NCI-H460 (cell line): ENCODE measurements at places on chromosomes 3 and 15.

DNA sequence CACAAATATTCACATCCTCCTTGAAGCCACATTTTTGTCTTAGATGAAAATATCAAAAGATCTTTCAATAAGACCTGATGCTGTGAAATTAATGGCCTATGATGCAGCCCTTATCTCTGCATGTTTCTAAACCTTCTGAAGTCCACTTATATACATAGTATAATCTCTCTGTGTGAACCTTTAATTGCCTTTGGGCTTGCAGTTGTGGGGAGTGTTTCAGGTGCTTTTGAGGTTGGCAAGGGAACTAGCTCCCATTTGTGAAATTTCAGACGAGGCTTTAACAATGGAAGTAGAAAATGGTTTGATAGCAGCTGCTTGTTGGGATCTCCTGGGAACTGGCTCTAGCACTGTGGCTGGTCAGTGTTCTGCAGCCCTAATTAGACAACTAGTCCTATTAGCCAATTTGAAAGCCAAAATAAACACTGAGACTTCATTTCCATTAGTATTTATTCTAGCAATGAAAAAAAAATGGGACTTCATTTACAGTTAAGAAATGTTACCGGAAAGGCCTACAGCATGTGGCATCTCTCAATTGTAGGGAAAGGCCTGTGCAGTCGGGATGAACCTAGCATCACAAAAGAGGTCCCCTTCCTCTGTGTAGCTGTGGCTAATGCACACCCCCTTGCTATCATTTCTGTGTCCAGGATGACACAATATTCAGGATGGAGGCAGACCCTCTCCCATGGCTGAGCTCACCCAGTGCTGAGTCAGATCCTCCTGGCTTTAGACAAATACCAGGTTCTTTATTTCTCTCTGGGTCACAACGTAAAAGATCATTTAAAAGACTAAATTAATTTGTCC lies 140.7 kb upstream of the TRIM42 start:
- DNase-seq = no peak

DNA sequence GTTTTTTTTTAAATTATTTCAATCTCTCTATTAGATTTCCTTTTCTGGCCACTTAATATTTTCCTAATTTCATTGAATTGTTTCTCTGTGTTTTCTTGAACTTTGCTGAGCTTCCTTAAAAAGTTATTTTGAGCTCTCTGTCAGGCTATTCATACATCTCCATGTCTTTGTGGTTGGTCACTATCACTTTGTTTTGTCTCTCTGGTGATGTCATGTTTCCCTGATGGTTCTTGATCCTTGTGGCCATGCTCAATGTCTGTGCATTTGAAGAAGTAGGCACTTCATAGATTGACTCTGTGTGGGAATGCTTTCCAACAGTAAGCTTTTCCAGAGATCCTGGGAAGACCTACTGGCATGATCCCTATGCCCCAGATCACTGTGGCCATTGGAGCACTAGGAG lies 18.6 kb downstream of the CD200R1 start:
- DNase-seq = no peak

DNA sequence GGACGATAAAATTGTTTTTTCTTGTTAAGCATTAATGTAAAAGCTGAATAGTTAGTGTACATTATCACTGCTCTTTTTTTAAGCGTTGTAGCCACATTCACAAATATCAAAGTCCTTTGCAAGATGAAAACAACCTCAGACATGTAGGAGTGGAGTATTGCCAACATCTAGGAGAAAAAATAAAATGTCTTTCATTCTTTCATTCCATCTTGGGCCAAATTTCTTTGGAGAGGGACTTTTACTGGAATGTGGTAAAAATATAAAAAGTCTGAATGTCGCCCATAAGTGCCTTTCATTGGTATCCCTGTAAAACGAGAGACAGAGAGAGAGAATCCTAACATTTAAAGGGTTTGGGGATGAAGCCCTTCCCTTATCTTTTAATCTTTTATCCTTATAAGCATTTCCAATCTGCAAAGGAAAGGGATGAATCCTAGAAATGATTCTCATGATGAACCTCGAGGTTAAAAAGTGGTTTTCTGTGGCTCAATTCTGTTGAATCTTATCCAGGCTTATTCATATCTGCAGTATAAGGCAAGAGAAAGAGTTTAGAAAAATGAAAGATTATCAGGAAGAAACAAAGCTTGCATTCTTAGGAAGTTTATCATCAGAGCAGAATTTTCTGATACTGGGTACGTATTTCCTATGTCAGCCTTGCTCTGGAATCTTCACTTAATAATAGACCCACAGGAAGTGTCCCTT lies 1031.7 kb downstream of the MCTP2 start:
- no peak for DNase-seq

- DNase-seq = no peak
These were observed 31.9 kb upstream of the BFSP2 start for GRCh38 chr3:133367956-133368355.

DNA sequence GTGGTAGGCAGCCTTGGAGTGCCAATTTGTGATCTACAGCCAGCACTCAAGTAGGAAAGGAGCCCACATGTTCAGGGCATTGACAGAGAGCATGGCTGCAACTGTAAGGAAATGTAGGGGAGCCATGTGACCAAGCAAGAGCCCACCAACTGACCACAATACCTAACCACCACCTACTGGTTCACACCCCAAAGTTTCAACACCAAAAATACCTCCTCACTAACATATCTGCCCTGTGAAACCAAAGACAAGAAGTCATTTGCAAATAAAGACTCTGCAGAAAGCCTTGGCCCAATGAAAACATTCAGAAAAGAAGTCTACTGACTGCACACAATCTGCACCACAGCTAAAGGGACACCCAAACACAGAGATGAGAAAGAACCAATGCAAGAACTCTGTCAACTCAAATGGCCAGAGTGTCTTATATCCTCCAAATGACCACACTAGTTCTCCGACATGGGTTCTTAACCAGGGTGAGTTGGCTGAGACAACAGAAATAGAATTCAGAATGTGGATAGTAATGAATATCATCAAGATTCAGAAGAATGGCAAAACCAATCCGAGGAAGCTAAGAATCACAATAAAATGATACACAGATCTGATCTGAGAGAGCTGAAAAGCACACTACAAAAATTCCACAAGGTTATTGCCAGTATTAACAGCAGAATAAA lies 40.6 kb downstream of the SLC9C1 start:
- DNase-seq = no peak

GRCh38 chr3:48275287-48276027 lies 34.6 kb downstream of the ZNF589 start:
- DNase-seq = no peak
